ENCODE measurements at places on chromosomes 3 and 15.

GRCh38 chr3:133799794-133800585 is 5.6 kb upstream of the SRPRB start:
- DNase-seq: no peak

DNA sequence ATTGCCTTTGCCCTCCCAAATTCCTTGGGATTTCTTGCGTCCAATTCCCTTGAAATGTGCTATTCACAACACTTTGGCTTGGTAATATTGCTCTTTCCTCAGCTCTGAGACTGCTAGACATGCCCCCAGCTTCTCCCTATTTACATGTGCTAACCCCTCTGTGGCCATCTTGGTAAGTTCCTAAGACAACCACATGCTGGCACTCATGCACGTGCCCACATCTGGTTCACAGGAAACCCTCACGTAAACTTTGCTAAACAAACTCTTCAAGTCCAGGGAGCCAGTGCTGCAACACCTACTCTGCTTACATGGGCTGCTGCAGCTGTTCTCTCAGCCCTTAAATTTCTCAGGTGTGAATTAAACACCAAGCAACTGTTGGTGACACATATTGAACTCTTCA is 121.8 kb downstream of the ADAMTSL3 start:
- DNase-seq: no peak

DNA sequence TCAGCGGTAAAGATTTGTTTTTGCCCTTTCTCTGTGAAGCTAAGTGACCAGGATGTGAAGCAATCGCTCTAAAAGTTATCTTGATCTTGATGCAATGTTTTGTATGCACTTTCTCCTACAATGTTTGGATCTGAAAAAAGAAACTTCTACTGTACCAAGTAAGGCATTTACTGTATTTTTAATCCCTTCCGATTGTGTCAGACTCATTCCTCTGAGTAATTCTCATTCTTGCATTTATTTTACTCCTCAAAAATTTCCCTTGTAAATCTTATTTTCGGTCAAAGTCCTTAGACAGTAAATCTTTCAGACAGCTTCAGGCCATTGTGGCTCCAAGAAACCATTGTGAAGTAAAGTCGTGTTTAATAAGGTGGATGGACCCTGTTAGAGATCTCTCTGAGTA is 141.9 kb downstream of the TP63 start:
- DNase-seq: no peak

DNA sequence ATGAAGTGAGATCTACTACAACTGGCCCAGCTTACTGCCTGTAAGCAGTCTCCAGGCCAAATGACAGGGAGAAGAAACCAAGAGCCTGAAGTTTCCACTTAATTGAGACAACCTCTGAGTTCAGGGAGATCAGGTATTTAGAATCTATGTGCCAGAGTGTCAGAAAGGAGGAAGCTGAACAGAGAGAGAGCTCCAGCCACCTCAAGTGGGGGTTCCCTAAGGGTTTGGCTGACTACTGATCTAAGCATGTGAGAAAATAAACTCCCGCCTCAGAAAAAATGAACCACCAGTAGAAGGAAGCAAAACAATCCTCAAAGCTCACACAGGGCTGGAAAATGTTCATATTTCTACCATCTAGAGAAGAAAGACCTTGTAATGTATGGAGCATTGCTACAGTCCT is 25.0 kb downstream of the ADAM10 start:
- DNase-seq: no peak

DNA sequence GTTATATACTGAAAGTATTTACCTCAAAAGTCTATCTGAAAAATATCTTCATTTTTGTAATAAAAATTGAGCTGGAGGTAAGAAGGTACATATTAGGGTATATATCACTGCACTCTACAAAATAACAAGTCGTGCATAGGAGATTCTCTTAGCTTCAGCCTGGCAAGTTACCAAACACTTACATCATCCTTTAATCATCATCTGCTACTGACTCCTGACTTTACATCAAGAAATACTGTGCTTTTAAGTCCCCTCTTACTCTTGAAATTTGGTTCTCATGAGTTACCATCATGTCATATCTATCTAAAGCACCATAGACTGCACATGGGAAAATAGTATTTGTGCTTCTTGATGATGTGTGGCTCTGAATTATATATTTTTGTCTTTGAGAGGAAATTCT is 50.8 kb downstream of the LYSMD4 start:
- no peak for DNase-seq

- DNase-seq: no peak
Measured at GRCh38 chr15:84988909-84989644, 7.4 kb downstream of the PDE8A start.

DNA sequence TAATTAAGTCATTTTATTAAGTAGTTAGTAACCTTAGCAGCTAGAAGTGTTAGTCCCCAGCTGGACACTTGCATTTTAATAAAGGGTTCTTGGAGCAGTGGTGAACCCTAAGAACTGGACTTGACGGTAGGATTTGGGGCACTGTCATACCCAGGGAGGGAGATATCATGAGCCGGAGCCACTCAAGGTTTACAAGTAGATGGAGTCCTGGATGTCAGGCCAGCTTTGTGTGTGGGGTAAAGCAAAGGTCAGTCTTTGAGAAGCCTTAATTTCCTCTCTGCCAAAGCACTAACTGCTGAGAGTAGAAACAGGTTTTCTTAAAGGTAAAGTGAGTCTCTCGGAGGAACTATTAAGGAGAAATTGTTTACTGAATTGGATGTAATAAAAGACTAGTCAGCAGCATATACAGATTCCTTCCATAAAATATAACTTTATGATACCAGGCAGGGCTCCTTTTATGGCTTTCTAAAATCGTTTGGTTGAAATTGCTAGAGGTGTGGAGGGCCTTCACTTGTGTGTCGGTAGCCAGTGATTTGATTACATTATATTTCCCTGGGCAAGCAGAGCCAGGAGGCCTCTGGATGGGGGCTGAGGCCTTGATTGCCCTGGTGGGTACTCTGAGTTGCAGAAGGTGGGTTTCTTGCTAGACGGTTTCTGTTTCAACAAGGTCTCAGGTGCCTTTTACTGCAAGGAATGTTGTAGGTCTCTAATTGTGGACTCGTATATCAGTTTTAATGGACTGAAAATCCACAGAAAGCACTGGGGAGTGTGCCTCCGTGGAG is 23.1 kb downstream of the SQOR start:
- DNase-seq: no peak

GRCh38 chr3:38121832-38122461 is 15.0 kb downstream of the ACAA1 start:
- DNase-seq: no peak

GRCh38 chr15:69895202-69895601 is 202.5 kb downstream of the TLE3 start:
- DNase-seq: no peak

All from stimulated activated CD4-positive, alpha-beta T cell treated with anti-CD3 and anti-CD28 coated beads, Interleukin-15, amount 100 ng/mL, for 1 hour (primary cell).